T1000 (cell line): ENCODE measurements at places on chromosomes 4 and X.

- no peak for DNase-seq
These were observed 102.5 kb downstream of the AMMECR1 start for GRCh38 chrX:110215411-110215810.

- DNase-seq: no peak
These were observed 24.4 kb downstream of the TXK start for GRCh38 chr4:48109413-48110263.

- no peak for DNase-seq
These were observed 29.4 kb downstream of the SNX25 start for GRCh38 chr4:185238750-185239149.

- no peak for DNase-seq
These were observed 18.3 kb upstream of the NUP54 start for GRCh38 chr4:76166480-76166879.

- DNase-seq: peak; percentile 21
These were observed at the start of gene GABRE for GRCh38 chrX:151974336-151975227. Gene GABRE, minus strand, starts transcription at chrX:151974676. Its CDS starts 51 bp downstream, at chrX:151974625.

- DNase-seq: no peak
These were observed 208.1 kb upstream of the ARSJ start for GRCh38 chr4:114187592-114187991.

DNA sequence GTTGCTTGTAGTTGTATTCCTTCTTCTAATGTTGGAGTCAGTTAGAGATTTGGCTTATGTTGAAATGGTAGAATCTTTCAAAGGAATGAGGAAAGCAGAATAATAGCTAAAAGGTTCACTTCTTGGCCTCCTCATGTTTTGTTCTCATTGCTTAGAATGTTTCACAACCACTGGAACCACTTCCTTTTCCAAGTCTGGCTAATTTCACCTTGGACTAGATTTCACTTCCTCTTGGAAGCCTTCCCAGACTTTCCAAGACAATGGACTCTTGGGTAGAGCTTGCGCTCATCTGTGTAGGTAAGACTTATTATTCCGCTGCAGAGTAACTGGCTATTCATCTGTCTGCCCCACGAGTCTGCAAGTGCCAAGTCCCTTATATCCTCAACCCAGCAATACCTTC, 8.3 kb downstream of the SPATA18 start:
- no peak for DNase-seq

DNA sequence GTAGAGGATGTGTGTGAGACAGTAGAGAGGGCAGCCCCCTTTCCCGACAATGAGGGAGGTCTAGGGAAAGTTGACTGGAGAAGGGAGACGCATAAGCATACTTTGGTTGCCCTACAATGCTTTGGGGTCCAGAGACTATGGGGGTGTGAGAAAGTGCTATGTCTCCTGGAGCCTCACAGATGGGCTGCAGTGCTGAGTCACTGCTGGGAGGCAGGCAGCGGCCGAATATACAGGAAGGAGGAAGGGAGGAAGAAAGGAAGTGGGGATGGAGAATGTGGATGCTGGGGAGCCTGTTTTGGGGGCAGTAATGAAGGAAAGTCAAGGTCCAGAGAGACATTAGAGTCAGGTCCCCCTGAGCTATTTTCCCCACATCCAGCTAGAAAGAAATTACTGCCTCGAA, 12.7 kb downstream of the DRP2 start:
- DNase-seq: no peak
